ENCODE measurements at places on chromosomes 4 and X.

DNA sequence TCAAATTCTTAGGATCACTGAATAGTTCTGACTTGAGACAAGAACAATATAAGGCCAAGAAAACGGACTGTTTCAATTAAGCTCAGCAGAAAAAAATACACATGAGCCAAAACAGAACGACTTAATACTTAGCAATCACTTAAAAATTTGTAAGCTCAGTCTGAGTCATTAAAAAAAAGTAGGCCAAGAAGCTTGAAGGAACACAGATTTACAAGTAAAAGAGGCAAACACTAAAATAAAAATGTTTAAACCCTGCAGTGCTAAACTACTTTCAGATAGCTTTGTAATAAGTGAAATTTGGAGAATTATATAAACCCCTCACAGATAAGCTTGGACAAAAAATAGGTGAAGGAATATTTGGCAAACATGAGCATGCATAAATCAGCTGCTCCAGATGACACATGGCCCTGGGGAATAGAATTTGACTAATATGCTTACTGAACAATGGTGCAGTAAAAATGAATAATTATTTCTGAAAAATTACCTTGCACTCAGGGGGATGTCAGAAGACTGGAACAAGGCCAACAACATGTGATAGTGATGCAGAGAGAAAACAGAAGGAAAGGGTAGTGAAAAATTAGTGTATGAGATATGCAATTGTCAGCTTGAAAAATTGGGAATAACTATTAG is 49.6 kb downstream of the LNX1 start:
- no peak for DNase-seq

- DNase-seq = no peak
These were observed 108.3 kb upstream of the SLC4A4 start for GRCh38 chr4:71230271-71231128.

GRCh38 chrX:10146346-10146745 is 10.4 kb upstream of the CLCN4 start:
- no peak for DNase-seq

GRCh38 chr4:145797278-145797677 is 117.3 kb downstream of the C4orf51 start:
- no peak for DNase-seq
